ENCODE measurements at places on chromosomes 2 and 18.

DNA sequence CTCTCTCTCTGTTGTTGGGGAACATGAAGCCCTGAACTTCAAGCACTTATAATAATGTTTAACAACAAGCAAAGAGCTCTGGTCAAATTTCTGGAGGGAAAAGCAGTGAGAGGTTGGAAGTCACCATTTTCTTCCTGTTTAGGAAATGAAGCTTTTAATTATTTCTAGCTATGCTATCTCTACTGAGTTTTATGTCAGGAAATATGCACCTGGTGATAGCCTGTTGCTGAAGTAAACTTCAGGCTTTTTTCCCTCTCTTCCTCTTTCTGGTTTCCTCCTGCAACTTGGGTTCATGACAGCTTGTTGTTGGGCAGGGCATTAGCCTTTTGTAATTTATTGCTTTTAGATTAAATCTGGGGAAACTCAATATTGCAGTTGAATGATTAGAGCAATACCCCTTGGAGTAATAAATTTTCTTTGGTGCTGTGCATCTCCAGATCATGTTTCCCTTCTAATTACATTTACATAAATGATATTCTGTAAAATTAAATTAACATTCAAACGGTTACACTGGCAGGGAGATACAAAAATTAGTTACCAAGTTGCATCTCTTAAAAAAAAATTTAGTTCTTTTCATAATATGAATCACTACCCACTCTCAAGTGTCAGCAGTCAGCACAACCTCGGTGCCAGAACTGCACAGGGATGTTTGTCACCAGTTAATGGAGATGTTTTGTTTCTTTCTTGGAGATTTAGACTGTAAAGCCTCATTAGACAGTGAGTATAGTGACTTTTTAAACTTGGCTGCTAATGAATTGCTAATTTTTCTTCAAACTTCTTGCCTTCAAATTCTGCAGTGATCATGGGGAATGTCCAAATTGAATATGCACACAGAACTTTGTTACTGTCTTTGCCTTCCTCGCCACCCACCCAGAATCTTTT is 466.6 kb upstream of the ETAA1 start:
- no peak for DNase-seq

- DNase-seq = no peak
Observed at GRCh38 chr2:181262782-181263181, 194.4 kb upstream of the ITGA4 start.

GRCh38 chr18:41899535-41899934 is 55.5 kb upstream of the PIK3C3 start:
- DNase-seq = no peak

DNA sequence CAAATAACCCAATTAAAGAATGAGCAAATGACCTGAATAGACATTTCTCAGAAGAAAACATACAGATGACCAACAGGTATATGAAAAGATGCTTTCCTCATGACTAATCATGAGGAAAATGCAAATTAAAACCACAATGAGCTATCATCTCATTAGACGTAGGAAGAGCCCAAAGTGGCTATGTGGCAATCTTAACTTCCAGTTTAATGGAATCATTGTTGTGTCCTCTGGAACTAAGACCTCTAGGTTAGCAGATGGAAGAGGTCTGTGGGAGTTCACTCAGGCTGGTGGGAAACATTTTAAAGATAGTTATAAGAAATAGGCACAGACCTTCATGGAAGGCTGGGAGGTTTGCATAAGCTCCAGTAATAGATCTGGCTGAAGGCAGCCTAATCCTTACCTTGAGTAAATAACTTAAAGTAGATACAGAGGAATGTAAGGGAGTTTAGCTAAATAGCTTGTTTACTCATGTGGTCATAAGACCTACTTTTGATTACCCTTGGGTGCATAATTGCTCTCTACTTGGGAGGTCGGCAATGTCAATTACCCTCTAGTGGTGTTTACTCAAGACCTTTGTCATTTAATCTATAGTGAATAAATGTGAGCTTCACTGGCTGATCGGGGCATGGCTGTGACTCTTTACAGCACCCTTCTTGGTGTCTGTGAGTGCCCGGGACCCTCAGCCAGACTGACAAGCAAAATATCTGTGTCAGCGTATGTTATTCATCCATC is 119.0 kb downstream of the GULP1 start:
- DNase-seq = no peak

Data from NCI-H524 treated with DMSO at 0.1 percent for 48 hours (cell line).